ENCODE measurements at places on chromosomes 7 and 10.

- no peak for DNase-seq
These were observed 28.8 kb downstream of the RRP12 start for GRCh38 chr10:97372233-97372875.

DNA sequence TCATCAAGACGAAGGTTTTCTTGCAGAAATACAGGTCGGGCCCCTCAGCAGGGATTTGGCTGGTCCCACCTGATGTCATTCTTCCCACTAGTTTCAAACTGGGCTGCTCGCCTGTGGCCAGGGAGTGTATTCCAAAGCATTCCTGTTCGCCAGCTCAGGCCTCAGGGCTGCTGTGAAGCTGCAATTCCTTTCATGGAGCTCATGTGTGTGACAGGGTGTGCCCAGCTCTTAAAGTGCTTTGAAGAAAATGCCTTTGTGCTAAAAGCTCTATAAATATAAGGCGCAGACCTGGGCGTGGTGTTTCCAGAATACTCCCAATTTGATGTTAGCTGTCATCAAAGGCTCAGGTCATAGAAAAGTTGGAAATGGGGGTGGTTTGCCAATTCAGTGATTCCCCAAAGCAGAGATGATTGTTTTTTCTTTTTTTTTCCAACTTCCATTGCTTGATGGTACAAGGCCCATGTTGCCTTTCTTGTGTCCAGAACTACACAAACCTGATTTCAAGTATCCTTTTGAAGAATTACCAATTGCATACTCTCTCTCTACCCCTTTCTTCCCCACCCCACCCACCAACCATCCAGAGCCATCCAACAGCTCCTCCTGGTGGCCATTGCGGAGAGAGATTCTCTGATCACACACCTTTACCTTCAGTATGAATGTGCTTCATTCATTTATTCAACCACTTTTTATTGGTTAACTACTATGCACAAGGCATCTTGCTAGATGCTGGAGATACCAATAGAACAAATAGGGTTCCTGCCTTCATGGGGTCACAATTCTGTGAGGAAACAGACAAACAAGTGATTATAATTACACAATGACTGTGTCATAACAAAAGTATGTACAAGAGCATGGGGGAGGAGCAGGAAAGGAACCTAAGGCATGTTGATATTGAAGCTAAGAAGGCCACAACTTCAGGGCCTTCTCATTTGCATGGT, 297.3 kb upstream of the LYZL1 start:
- DNase-seq = no peak

DNA sequence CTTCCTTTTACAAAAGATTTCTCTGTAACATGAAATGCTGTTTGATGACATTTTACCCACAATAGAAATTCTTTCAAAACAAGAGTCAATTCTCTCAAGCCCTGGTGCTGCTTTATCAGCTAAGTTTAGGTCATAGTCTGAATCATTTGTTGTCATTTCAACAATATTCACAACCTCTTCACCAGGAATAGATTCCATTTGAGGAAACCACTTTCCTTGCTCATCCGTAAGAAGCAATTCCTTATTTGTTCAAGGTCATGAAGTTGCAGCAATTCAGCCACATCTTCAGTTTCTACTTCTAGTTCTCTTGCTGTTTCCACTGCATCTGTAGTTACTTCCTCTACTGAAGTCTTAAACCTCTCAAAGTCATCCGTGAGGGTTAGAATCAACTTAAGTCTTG, 315.3 kb downstream of the TYW1 start:
- DNase-seq = no peak

DNA sequence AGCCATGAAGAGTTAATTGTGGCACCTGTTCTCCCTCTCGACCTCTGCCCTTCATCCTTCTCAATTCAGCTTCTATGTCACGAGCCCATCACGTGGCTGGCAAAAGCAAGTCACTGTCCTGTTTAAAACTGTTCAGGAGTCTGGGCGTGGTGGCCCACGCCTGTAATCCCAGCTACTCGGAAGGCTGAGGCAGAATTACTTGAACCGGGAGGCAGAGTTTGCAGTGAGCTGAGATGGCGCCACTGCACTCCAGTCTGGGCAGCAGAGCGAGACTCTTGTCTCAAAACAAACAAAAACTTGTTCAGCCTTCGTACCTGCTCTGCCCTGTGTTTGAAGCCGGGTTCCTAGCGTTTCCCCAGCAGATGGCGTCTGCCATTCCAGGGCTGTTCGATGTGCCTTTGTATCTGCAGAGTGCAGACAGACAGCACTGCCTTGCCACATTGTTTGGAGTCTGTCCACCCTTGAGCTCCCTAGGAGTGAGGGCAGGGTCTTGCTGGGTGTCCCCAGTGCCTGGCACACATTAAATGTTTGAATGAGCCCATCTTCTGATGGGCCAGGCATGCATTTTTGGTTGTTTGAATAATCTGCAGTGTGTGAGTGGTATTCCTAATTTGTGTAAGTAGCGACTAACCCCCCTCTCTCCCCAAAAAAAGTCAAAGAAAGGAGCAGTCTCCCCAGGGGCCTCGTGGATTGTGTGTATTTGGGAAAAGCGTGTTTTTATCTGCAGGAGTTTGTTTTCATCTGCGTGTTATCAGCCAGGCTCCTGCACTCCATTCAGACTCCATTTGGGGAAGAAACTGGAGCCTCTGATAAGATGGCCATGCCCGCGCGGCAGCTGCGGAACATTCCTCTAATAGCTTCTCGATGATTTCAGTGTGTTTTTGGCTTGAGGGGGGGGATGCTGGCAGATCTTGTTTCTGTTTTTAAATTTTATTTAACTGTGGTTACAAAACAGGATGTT, 61.2 kb downstream of the DNAJB6 start:
- no peak for DNase-seq

DNA sequence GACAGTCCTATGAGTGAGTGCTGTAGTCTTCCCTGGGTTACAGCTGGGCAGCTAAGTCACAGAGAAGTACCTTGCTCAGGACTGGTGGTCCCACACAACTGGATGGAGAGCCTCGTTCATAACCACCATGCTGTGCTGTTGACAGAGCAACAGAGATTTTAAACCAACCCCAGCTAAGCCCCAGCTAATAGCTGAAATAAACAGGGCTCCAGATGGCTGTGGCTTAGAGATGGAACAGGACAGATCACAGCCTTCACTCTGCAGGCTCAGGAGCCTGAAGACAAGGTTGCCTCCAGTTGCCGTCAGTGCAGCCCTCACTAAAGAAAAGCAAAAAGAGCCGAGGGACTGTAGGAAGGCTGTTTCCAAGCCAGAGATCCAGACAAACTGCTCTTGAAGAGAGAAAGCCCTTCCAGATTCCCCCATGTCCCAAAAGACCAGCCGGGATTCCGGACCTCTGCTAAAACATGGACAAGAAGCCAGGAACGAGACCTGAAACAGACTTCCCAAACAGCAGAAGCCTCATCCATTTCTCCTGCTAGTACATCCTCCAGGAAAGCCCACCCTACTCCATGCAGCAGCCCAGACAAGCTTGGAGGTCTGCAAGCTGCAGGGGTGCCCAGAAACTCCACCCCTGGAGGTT, 4.2 kb downstream of the HTRA1 start:
- no peak for DNase-seq

DNA sequence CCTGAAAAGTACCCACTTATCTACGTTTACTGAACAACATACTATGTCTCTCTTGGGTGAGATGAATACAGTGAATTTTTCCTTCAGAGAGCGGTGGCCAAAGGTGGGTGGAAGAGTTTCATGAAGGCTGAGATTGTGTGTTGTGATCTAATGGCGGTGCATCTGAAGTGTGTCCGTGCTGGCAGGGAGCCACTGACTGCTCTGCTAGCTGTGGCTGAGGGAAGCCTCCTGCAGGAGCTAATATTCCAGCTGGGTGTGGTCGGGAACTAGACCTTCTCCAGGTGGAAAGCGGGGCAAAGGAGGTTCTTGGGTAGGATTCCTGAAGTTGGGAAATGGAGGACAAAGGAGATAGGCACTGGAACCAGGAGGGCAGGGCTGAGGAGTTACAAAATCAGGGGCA, 69.2 kb upstream of the GRB10 start:
- DNase-seq = no peak

DNA sequence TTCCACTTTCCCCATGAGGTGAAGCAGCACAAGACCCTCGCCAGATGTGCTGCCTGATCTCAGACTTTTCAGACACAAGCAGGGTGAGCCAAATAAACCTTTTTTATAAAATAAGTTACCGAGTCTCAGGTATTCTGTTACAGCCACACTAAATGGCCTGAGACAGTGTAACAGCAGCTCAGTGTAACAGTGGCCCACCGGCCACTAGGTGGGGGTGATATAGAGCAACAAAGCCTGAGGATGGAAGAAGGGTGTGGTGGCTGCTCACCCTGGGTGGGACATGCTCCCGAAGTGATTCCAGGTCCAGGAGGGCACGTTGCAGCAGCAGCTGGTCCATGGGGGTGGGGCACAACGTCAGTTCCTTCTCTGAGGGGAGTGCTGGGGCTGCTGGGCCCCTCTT, 44.6 kb downstream of the BMS1 start:
- DNase-seq = no peak

DNA sequence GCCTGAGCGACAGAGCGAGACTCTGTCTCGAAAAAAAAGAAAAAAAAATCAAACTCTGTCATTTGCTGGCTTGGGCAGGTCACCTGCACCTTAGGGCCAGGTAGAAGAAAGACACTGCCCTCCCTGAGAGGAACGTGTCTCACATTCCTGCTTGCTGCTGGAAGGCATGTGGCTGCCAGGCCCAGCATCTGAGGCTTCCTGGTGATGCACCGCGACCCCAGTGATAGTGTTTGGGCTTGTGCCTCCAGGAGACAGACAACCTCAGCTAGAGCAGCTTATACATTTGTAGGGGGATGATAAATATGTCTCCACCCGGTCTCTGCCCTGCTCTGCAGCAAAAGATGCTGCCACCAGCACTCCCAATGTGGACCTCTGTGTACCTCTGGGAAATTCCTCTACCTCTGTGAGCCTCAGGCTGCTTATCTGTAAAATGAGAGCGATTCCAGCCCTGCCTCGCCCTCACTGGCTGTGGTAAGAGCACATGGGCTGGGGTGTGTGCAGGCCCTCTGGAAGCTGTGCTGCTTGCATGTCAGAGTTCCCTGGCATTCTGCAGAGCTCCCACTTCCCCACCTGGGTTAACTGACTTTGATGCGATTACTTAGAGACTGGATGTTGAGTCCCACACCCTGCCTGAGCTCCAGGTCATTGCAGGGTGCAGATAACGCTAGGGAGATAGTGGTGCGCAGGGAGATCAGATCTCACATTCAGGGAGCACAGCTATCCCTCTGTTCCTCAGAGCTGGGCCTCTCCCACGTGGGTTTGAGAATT, 19.9 kb downstream of the SLC29A3 start:
- DNase-seq = no peak

GRCh38 chr10:85665681-85666080, 700.9 kb downstream of the GRID1 start:
- DNase-seq = no peak

GRCh38 chr7:31443457-31443856, 70.4 kb upstream of the ITPRID1 start:
- no peak for DNase-seq

DNA sequence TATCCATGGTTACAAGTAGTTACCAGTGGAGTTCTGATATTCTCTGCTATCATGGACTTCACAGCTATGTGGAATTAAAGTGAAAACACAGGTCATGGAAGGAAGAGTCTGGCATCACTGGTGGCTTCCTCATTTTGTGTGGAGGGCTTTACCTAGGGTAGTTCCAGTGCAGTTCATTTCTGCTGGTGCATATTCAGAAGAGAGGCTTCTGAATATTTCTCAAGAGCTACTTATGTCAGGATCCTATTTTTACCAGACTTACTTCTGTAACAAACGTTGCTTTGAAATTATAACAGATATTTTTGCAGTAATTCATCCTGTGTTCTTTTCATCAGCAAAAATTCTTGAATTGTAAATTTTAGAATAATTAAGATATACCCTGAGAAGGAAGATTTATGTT, 236.5 kb upstream of the NPSR1 start:
- no peak for DNase-seq

- DNase-seq = no peak
These were observed 15.3 kb downstream of the JAZF1 start for GRCh38 chr7:28165261-28165660.

- no peak for DNase-seq
These were observed 376.9 kb downstream of the CALN1 start for GRCh38 chr7:72035266-72035665.

GRCh38 chr7:47211519-47211973, 370.4 kb downstream of the TNS3 start:
- no peak for DNase-seq

DNA sequence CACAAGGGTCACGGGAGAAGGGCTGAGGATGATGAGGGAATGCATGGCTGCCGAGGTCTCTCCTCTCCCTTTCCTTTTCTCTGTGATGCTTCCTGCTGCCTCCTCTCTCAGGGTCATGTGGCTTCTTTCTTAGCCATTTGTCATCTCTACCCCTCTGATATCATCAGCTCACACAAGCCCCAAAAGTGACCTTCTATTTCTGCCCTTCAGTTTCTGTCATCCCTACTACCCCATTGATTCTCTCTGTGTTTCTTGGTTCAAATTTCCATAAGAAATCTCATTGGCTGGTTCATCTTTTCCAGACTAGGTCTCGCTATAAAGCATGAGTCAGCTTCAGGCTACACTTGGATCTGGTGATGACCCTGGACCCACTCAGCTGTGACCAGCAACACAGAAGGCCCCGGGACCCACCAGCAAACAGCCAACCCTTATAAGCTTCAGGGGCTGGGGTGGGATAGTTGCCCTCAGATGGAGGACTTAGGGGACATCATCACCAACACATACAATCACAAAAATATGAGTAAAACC, 284.3 kb downstream of the SKAP2 start:
- DNase-seq = no peak

GRCh38 chr10:42150428-42151061, 487.8 kb downstream of the ZNF33B start:
- no peak for DNase-seq

- no peak for DNase-seq
These were observed 234.0 kb upstream of the PITRM1 start for GRCh38 chr10:3406556-3406955.

GRCh38 chr10:121131014-121131413, 279.9 kb downstream of the WDR11 start:
- no peak for DNase-seq

DNA sequence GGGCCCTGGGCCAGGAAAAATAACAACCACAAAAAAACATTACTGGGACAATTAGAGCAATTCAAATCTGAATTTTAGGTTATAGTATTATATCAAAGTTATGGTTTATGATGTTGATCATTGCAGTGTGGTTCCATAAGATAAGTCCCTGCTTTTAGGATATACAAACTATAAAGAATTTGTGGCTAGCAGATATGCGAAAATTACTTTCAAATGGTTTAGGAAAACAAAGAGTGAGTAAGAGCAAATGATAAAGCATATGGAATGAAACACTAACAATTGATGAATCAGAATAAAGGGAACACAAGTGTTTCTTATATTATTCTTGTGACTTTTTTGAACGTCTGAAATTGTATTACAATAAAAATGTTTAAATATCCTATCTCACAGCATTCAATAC, 64.4 kb upstream of the HECTD2 start:
- no peak for DNase-seq

DNA sequence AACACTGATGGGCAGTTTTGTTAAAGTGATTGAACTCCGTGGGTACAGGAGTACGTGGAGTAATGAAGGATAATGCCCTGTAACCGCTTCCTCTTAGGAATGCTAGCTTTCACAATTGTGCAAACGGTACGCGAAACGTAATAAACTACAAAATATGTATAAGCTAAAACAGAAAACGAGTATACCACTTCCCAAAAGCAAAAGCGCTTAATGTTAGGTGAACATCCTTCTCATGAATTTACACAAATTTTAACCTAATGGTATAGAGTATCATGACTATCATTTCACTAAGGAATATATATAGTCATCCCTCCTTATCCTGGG, 395 bp upstream of the ZNF25 start:
- no peak for DNase-seq

Data from activated CD4-positive, CD25-positive, alpha-beta regulatory T cell treated with anti-CD3 and anti-CD28 coated beads, Interleukin-2, amount 50 U/mL, for 72 hours (primary cell).